ENCODE measurements at places on chromosomes 2 and 18.

GRCh38 chr2:71892896-71893295 lies 254.8 kb downstream of the CYP26B1 start:
- no peak for DNase-seq

DNA sequence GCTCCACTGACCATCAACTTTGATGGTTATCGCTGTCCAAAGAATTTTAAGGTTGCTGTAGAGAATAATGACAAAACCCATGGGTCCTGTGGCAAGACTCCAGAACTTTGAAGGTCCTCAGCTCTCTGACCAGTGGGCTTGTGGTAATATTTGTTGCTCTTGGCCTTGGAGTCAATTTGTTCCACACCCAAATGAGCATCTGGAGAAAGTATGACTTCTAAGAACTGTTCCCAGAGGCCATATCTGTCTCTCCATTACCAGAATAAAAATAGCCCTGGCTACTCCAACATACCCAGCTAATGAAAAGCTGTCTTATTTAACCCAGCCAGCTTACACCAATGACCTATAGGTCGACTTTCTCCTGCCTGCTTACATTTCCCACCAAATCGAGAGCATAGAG lies 466.4 kb downstream of the MEIS1 start:
- DNase-seq = no peak

GRCh38 chr2:21004181-21004572 lies 39.7 kb downstream of the APOB start:
- no peak for DNase-seq

DNA sequence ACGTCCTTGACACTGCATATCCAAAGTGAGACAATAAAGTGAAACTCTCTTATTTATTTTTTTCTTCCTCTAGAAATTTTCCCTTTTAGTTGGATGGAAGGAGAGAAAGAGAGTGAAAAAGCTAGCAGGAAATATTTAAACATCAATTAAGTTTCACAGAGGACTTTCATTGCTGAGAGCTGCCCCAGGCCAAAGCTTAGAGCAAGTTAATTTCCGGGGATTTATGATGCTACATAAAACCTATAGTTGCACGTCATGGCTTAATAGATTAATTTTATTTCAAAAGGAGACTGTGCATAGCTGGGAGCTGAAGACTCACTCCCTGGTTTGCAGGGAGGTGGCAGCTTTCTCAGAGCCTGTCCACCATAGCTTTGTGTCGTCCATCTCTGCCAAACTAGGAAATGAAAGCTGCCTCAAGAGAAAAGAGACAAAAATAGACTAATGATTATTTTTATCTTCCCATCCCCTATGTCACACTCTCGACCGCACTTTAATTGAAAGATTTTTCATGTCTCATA lies 323.3 kb upstream of the RAB6C start:
- DNase-seq = no peak

DNA sequence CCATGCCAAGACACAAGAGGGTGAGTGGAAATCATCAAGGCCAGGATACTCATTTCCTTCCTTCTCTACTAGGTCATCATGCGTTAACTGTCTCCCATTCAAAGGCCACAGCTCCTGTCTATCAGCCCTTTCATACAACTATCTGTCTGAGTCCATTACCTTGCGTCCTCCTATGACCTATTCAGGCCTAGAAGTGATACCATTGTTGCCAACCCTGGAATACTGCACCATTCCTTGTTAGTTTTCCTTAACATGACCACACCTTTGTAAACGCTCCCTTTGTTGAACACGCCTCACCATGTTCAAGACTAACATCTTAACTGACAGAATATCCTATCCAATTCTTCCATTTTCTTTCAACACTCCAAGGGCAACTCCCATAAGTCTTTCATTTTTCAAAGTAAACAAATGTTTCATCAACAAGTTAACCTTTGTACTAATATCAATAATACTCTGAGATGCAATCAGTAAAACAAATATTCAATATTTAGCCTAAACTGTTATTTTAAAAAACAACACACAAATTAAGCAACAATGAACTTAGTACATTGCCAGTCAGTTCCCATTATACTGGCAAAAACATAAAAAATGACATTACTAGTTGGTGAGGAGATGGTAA lies 19.8 kb upstream of the LGALSL start:
- no peak for DNase-seq

- DNase-seq = peak; percentile 64
These were observed 129.0 kb downstream of the NCK2 start for GRCh38 chr2:105873721-105874120.

DNA sequence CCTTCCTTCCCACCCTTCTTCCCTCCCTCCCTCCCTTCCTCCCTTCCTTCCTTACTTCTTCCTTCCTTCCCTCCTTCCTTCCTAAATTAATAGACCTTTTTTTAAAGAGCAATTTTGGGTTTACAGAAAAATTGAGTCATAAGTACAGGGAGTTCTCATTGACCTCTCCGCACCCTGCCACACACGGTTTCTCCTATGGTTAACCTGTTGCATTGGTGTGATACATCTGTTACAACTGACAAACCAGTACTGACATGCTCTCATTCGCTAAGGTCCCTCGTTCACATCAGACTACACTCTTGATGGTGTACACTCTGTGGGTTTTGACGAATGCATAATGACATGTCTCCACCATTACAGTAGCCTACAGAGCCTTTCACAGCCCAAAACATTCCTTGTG lies 11.6 kb upstream of the SDC1 start:
- no peak for DNase-seq

DNA sequence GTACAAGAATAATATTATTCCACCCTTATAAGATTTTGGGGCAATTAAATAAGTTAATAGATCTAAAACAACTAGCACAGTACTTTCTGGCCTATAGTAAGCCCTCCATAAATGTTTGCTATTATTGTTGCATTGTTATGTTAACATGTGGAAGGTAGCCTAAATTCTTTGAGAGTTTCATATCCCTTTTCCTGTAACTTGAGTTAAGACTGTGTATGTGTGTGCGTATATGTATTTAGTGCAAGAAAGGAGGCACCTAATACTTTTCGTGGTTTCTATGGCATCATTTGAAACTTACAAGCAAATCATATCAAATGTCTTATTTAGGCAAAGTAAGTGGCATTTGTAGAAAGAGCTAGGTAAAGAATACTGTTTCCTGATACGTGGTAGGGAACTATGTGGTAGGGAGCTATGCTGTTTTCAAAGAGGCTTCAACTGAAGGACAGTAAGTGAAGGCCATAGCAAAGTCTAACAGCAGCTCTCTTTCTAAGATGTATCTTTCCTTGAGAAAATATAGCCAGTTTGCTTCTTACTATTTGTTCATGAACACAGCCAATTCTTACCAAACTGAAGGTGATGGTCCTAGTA lies 36.8 kb upstream of the C2orf74 start:
- DNase-seq = no peak

GRCh38 chr2:21773168-21773567 lies 649.4 kb downstream of the TDRD15 start:
- no peak for DNase-seq

DNA sequence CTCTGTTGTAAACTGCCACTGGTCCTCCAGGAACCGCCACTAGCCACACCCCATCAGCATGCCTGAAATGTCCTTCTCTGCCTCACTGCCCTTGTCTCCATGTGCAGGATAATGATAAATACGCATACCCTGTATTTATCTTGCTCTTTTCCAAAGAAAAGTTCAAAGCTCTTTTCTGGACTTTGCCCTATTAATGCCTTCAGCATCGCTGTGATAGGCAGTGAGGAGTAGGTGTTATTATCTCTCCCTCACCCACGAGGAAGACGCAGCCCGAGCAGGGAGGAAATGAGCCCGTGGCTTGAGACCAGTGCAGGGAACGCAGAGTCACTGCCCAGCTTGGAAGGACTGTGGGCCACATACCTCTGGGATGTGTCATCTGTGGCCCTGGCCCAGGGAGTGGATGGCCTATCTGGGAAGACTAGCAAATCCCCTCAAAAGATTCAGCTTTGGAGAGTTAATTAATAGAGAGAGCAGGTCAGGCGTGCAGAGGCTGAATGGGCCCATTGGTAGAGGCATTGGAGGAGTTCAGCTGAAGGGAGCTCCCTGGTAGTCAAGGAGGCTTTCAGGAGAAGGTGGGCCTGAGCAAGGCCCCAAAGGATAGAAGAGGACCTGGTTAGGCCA lies 39.5 kb upstream of the MCFD2 start:
- DNase-seq = peak; percentile 71

DNA sequence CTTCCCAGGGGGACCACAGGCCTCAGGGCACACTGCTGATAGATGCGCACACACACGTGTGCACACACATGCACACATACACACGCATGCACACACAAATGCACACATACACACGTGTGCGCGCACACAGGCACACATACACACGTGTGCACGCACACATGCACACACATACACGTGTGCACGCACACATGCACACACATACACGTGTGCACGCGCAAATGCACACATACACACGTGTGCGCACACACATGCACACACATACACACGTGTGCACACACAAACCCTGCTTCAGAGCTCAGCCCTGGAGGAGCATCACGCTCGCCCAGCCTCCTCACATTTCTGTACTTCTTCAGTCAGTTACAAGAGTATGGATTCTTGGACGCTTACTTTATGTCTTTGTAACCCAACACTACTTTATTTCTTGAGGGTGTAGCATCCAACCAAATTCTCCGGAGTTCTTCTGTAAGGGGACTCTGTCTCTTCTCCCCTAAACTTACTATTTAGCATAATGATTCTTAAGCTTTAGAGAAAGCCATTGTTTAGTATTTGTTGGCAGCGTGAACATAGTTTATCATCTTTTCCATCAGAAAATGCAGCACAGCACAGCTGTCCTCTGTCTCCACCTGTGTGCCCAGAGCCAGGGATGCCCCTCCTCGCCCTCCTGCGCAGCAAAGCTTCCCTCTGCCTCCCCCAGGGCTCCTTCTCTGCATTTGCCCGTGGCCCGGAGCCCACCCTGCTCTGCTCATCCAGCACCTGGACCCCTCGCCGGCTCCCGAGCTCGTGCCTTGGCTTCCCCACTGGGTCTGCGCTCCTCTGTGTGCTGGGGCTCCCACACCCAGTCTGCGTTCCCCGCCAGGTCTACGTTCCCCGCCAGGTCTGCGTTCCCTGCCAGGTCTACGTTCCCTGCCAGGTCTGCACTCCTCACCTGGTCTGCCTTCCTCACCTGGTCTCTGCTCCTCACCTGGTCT lies 74.4 kb upstream of the CTDP1 start:
- no peak for DNase-seq

GRCh38 chr2:110106642-110107041 lies 9.0 kb downstream of the MALL start:
- DNase-seq = no peak

DNA sequence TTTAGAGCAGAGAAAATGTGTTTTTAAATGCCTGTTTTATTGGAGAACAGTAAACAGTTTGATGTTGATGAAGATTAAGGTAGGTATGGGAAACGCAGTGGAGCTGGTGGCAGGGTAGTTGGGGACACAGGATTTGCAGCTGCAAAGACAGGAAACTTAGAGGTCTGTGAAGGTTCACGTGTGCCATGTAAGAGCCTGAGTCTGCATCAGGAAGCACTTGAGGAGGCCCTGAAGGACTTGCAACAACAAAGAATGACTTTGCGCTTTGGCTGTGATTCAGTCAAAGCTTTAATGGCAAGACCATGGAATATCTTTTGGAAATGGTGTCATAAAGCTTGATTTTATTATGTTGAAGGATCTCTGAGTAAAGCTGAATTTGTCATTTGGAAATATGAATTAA lies 347.6 kb upstream of the KCNJ3 start:
- DNase-seq = no peak

- DNase-seq = no peak
These were observed 253.6 kb downstream of the SOX11 start for GRCh38 chr2:5945742-5946141.

- DNase-seq = no peak
These were observed 22.9 kb downstream of the WIPF1 start for GRCh38 chr2:174574657-174575056.

GRCh38 chr2:85785027-85785822 lies 31.4 kb downstream of the ATOH8 start:
- DNase-seq = no peak

DNA sequence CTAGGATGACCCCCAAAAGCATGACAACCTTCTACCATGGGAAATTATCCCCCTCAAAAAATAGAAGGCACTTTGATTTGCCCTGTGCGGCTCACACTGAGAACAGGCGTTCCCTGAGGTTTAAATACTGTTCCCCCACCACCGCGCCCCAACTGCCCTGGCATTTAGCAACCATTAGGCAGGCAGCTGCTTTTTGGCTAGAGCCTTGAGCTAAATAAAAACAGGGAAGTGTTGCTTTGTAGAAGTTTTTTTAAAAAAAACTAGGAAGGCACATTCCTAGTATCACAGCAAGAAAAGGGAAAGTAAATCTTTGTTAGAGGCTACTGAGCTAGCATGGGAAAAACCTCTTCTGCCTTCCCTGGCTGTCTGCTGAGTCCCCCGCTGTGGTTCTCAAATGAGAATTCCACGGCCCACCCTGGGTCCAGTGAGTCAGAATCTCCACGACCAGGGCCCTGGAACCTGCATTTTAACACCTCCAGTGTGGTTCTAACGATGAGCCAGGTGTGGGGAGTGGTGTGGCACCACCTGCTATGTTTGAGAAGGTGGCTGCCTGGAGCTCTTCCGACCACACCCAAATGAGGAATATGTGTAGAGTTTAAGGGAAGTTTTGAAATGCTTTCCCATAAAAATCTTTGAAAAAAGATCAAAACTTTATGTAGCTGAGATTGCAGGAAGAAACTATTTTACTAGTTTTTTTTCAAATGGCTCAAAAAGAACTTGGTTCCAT lies 66.4 kb downstream of the VIT start:
- no peak for DNase-seq

DNA sequence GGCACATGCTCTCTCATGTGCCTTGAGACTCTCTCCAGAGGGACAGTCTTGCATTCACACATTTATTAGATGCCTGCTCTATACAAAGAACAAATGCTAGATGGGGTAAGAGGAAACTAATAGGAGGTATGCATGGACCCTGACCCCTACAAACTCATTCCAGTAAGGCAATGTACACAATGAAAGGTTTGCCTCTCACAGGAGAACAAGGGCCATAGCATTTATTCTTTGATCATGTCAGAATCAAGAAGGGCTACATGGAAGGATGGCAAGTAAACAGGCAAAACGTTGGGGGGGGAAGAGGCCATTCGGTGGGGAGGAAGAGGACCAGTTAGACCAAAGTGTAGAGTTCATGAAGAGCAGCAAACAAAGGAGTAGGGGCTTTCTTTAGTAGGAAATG lies 130.2 kb downstream of the TMEM163 start:
- no peak for DNase-seq

DNA sequence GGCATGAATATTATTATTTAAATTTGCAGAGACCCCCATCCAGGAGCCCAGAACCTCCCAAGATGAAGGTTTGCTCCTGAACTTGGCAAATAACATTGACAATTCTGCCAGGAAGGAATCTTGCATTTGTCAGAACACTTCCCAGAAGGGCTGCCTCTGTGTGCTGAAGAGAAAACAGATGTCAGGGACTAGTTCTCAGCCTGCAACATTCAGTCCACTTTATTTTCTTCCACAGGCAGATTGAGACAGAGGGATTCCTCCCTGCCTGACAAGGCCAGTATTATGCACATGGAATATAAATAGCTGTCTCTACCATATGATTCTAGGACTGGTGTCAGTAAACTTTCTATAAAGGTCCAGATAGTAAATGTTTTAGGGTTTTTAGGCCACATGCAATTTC lies 171.5 kb upstream of the SIX2 start:
- DNase-seq = no peak

GRCh38 chr2:16189029-16189835 lies 248.9 kb downstream of the MYCN start:
- no peak for DNase-seq

- no peak for DNase-seq
These were observed 315.0 kb downstream of the TNS1 start for GRCh38 chr2:217687771-217688170.
